Stimulated activated CD8-positive, alpha-beta memory T cell treated with anti-CD3 and anti-CD28 coated beads, Interleukin-4, amount 100 ng/mL, for 4 hours (primary cell): ENCODE measurements at places on chromosomes 1 and 21.

DNA sequence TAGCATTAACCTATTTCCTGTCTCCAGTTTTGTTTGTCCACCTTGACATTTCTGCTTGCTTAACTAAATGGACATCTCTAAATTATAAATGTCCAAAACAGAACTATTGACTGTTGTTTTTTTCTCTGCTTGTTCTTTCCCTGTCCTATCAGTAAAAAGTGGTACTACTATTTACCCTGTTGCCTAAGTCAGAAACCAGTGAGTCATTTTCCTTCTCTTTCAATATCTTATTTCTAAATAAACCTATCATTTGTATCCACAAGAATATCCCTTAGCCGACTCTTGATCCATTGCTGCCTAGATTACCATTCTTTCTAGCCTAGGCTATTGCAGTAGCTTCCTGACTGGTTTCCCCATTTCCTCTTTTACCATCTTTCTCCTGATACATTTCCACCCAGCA, 22.5 kb downstream of the MIER1 start:
- DNase-seq = no peak

- DNase-seq = no peak
These were observed 206.5 kb downstream of the RWDD3 start for GRCh38 chr1:95440511-95440910.

GRCh38 chr1:232293361-232293760, 336.6 kb downstream of the SIPA1L2 start:
- DNase-seq = no peak

GRCh38 chr1:39973503-39974135, 18.7 kb downstream of the MFSD2A start:
- DNase-seq = peak; percentile 63
